ENCODE measurements at places on chromosomes 2 and 18.

GRCh38 chr2:29789911-29790485 lies 131.4 kb downstream of the ALK start:
- DNase-seq = no peak

DNA sequence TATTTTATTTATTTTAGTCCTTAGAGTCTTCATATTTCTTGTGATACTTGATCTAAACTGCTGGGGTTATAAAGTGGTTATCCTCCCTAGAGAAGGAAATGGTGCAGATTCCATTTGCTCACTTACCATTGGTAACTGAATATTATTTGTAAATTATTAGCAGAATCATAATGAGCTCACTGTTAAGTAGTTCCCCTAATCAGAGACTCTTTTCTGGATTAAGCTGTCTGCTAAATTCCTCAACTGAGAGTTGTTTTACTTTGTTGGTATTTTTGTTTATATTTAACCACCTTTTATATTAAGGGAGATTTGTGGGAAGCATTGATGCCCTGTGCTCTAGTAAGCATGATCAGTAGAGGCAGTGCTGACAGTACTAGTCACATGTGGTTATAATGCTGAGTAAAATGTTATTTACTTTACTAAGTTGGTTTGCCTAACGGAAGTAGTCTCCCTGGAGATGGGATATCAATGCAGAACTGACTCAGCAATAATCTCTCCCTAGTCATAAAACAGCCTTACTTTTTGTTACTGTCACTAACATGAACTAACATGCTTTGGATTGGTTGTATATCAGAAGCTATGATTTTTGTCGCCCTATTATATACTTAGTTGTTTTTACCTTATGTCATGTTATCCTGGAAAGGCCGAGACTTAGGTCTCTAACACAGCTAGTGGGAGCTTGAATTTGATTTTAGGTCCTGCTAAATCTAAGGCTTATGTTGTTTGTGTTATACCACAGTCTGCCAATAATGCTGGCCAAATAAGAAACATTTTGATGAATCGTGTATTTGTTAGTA lies 166.7 kb downstream of the MCFD2 start:
- DNase-seq = no peak

DNA sequence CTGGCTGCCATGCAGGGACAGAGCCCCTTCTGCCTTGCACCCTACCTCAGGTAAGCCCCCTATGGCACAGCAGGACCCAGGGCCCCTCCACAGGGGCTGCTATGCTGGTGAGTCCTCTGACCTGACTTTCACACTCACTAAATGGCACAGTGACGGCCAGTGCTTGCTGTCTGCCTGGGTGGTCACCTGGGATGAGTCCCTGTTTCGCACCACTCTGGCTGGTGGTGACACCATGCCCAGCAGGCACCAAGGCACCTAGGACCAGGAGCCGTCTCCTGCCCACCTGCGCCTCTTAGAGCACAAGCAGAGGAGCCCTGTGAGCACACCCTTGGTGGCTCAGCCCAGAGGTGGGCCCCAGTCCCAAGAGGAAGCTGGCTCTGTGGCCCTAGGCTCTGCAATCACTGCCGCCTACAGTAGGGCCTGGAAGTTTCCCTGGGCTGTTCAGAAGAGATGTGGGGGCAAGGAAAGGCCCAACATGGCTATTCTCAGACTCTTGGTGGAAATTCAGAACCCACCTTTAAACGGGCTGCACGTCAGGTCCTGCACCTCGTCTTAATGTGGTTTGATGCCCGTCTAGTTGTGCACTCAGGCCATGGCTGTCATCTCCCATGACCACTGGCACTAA lies 96.0 kb downstream of the PLB1 start:
- no peak for DNase-seq

GRCh38 chr2:143422681-143423080 lies 293.5 kb downstream of the ARHGAP15 start:
- DNase-seq = no peak
